Thymus (tissue), 14 donors: ENCODE measurements at places on chromosomes 2 and 18. TPM values are rescaled to one million over a fixed set of nuclear protein-coding genes. Genes with fewer than 3 reads are reported as not detected.
A peak's percentile ranks its signal among the peaks of the same experiment; 100 is the strongest.

Gene TIMM21
- 34.5 TPM for total RNA-seq

- no peak for DNase-seq
- H3K36me3 ChIP-seq = no peaks in the 10 kb centered on the region
- no peak overlapping the region for H3K27ac ChIP-seq
- H3K27me3 ChIP-seq = no peaks in the 10 kb centered on the region
Measured at GRCh38 chr18:76670564-76671288, 151.6 kb upstream of the ZNF236 start.

GRCh38 chr2:171509945-171510731 is 12.1 kb upstream of the CYBRD1 start:
- DNase-seq = no peak
- H3K27me3 ChIP-seq = no peaks in the 10 kb centered on the region
- no peak overlapping the region for H3K27ac ChIP-seq
- H3K4me1 ChIP-seq = peaks cover 5% of the 10 kb centered on the region

DNA sequence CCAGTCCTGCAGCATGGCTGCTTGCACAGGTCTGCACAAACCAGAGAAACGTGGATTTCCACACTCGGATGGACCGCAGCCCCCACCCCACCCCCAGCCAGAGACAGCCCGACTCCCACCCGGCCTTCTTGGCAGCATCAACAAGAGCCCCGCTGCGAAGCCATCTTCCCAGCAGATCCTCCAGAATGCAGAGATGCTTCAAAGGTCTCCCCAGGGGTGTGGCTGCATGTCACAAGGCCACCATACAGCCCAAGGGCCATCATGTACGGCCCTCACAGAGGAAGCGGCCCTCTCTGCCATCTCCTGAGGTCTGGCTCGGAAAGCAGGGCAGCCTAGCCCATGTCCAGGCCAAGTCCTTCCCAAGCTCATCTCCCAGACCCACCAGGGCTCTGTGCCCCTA is 11.5 kb downstream of the DNMT3A start:
- H3K4me1 ChIP-seq = peaks cover 25% of the 10 kb centered on the region
- no peak for DNase-seq
- no peak overlapping the region for H3K27ac ChIP-seq

GRCh38 chr18:57088883-57089282 is 58.0 kb upstream of the BOD1L2 start:
- H3K36me3 ChIP-seq = no peaks in the 10 kb centered on the region
- H3K4me1 ChIP-seq = no peaks in the 10 kb centered on the region
- no peaks in the 10 kb centered on the region for H3K27me3 ChIP-seq
- no peak overlapping the region for H3K4me3 ChIP-seq

Gene MC5R
- 0.61 TPM for total RNA-seq

- H3K4me3 ChIP-seq = no peak overlapping the region
- DNase-seq = no peak
- no peaks in the 10 kb centered on the region for H3K36me3 ChIP-seq
- no peaks in the 10 kb centered on the region for H3K4me1 ChIP-seq
- H3K27me3 ChIP-seq = no peaks in the 10 kb centered on the region
Measured at GRCh38 chr2:165425556-165425955, 43.9 kb upstream of the CSRNP3 start.

GRCh38 chr2:164967781-164968228 is 12.5 kb upstream of the SLC38A11 start:
- H3K36me3 ChIP-seq = no peaks in the 10 kb centered on the region
- H3K4me1 ChIP-seq = no peaks in the 10 kb centered on the region
- H3K27ac ChIP-seq = no peak overlapping the region
- no peaks in the 10 kb centered on the region for H3K27me3 ChIP-seq
- DNase-seq = no peak
- no peak overlapping the region for H3K4me3 ChIP-seq

- no peak overlapping the region for H3K27ac ChIP-seq
- DNase-seq = no peak
- no peak overlapping the region for H3K4me3 ChIP-seq
- H3K36me3 ChIP-seq = no peaks in the 10 kb centered on the region
- no peaks in the 10 kb centered on the region for H3K4me1 ChIP-seq
- no peaks in the 10 kb centered on the region for H3K27me3 ChIP-seq
Measured at GRCh38 chr2:163077241-163077640, 238.7 kb upstream of the KCNH7 start.

DNA sequence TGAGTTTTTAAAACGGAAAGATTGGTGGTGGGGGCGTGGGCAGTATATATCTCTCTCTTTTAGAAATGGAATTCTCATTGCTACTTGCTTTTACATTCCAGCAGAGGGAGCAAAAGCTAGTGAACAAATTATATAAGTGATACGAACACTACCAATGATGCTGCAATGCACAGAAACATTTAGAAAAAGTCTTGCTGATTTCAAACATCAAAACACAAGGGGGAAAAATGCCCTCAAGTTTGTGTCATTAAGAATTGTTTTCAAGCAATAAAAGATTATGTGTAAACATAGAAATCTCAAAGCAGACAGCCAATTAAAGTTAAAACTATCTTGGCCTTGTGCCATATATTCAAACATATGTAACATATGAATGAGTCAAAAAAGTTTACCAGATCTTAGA is 296.3 kb upstream of the KCNJ3 start:
- H3K27me3 ChIP-seq = no peaks in the 10 kb centered on the region
- H3K27ac ChIP-seq = no peak overlapping the region
- no peak overlapping the region for H3K4me3 ChIP-seq
- DNase-seq = peak; percentile 0

- H3K36me3 ChIP-seq = no peaks in the 10 kb centered on the region
- no peaks in the 10 kb centered on the region for H3K4me1 ChIP-seq
- no peak overlapping the region for H3K4me3 ChIP-seq
- H3K27ac ChIP-seq = no peak overlapping the region
Measured at GRCh38 chr2:121898483-121898882, 143.0 kb downstream of the TSN start.

DNA sequence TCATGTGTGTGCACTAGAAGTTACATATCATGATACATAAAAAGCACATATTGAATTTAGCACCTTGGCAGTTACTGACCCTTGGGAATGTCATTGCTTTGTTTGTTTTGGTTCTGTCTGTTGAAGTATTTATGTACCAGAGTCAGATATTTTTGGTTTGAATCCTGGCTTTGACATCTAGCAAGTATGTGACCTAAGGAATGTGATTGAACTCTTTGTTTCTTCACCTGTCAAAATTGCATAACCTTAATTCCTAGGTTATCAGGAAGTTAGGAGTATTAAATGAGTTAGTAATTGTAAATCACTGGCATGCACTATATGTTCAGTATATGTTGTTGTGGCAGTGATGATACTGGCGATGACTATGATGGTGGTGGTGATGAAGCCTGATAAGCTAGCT is 1003.5 kb upstream of the NRXN1 start:
- H3K4me3 ChIP-seq = no peak overlapping the region
- no peaks in the 10 kb centered on the region for H3K27me3 ChIP-seq
- H3K36me3 ChIP-seq = no peaks in the 10 kb centered on the region
- H3K4me1 ChIP-seq = no peaks in the 10 kb centered on the region
